ENCODE measurements at places on chromosomes 6 and 20. TPM values are rescaled to one million over a fixed set of nuclear protein-coding genes. Genes with fewer than 3 reads are reported as not detected.

GRCh38 chr6:22631091-22631490 lies 61.7 kb downstream of the HDGFL1 start:
- no peaks in the 10 kb centered on the region for H3K36me3 ChIP-seq
- no peak overlapping the region for H3K4me3 ChIP-seq
- no peak for DNase-seq
- no peak overlapping the region for H3K27ac ChIP-seq
- H3K4me1 ChIP-seq = no peaks in the 10 kb centered on the region

GRCh38 chr6:41503827-41504465 lies 42.2 kb upstream of the FOXP4 start:
- H3K4me3 ChIP-seq = peak overlapping the region; percentile 38
- no peaks in the 10 kb centered on the region for H3K27me3 ChIP-seq
- H3K27ac ChIP-seq = peak overlapping the region; percentile 75
- no peaks in the 10 kb centered on the region for H3K36me3 ChIP-seq

DNA sequence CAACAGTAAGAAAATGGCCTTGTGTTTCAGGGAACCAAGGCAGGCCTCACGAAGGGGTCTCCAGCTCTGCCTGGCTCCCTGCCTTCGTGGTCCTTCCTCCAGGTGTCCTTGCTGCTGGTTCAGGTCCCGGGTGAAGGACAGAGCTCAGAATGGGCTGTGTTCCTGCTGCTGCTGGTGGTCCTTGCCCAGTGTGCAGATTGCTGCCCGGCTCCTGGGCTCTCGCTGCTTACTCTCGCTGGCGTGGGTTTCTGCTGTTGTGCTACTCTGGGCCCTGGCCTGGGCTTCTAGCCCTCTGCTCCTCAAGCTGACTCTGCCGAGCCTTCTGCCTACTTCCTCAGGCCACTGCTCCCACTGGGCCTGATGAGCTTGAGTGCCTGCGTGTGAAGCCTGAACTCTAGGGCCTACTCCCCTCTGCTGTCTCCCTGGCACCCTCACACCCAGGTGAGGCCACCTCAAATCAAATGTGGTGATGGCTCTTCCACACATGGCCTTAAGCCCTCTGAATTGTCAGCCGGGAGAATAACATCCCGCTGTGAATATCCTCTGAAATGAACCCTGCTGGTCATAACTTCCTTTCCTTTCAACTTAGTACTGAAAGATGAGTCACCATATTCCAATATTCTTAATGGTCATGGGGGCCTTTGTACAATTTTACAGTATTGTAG lies 171.6 kb downstream of the FOXC1 start:
- H3K27ac ChIP-seq = no peak overlapping the region
- no peak overlapping the region for H3K4me3 ChIP-seq
- no peaks in the 10 kb centered on the region for H3K27me3 ChIP-seq
- H3K4me1 ChIP-seq = no peaks in the 10 kb centered on the region

GRCh38 chr6:170108890-170109587 lies 181.8 kb downstream of the DLL1 start:
- no peak overlapping the region for H3K4me3 ChIP-seq
- no peaks in the 10 kb centered on the region for H3K27me3 ChIP-seq
- no peaks in the 10 kb centered on the region for H3K4me1 ChIP-seq
- H3K27ac ChIP-seq = no peak overlapping the region

DNA sequence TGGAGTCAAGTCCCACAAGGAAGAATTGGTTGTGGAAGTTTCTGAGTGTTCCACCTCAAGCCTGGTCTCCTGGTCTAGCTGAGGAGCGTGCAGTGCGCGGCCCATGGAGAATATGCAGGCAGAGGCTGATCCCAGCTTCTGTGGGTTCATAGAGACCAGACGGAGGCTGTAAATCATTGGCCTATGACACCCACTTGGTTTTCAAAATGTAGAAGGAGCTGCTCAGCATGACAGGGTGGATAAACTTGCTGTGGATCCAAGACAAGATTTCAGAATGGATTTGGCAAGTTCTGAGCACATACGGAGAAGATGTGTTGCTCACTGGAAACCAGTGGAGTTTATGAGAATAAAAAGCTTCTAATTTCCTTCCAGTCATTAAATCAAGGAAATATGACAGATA lies 744 bp downstream of the KIF25 start:
- H3K36me3 ChIP-seq = no peaks in the 10 kb centered on the region
- H3K27ac ChIP-seq = no peak overlapping the region
- H3K4me1 ChIP-seq = no peaks in the 10 kb centered on the region
- peaks cover 31% of the 10 kb centered on the region for H3K27me3 ChIP-seq
- DNase-seq = no peak

DNA sequence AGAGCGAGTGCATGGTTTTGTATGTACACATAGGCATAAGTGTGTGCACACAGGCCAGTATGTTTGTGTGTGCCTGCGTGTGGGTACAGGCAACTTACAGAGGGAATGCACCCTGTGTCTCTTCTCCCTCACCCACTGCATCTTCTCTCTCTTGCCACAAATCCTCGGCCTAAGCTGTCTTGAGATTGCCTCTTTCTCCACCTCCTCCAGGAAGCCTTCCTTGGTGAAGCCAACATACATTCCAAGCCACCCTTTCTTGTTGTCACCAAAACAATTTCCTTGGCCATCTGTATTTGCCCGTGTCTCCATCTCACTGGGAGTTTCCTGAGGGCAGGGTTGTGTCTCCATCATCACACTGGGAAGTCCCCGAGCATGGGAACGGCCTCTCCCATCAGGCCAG lies 29.8 kb upstream of the MLN start:
- peaks cover 8% of the 10 kb centered on the region for H3K4me1 ChIP-seq
- H3K36me3 ChIP-seq = no peaks in the 10 kb centered on the region
- DNase-seq = no peak
- no peak overlapping the region for H3K27ac ChIP-seq
- H3K27me3 ChIP-seq = no peaks in the 10 kb centered on the region

DNA sequence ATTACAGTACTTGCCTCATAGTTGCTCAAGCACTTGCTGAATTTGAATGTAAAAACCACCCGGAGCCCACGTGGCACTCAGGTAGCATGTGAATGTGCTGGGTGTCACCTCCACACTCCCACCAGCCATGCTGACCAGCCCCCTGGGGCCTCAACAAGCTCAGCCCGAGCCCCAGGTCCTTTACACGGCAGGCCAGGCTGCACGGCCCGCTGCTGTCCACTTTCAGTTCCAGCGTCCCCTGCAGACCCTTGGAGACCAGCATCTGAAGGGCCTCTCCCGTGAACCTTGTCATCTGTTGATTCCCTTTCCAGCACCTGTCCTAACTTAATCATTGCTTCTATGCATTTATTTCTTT lies 33.3 kb upstream of the ZBP1 start:
- no peak for DNase-seq
- no peak overlapping the region for H3K27ac ChIP-seq
- no peaks in the 10 kb centered on the region for H3K27me3 ChIP-seq
- no peak overlapping the region for H3K4me3 ChIP-seq
- peaks cover 17% of the 10 kb centered on the region for H3K36me3 ChIP-seq

DNA sequence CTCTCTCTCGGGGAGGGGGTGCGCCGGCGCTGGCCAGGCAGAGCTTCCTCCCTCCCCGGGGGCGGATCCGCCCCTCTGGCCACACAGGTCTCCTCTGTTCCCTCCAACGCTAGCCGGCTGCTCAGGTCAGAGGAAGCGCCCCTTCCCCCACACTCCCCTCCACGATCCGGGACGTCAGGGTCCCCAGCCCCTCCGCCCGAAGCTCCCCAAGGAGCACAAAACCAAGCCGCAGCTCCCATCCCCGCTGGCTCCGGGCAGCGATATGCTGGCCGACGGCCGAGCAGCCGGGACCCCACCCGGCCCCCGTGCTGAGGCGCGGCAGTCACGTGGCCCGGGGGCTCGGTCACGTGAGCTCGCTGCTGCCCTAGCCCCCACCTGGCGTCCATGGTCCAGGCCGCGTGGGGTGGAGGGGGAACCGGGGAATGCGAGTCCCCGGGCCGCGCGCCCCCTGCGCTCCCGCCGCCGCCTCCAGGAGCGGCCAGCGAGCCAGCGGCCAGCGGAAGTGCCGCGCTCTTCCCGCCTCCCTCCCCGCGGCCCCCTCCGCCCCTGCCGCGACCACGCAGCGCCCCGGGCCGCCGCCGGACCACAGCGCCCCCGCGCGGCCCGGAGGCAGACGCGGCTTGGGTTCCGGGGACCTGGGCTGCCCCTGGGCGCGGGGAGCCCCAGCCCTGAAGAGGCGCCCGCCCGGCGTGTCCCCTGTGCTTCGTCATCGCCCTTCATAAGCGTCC lies at the start of gene SLC35B2:
Gene SLC35B2, minus strand, starts transcription at position 504 of the 728 bp plus-strand sequence. Its CDS starts 118 bp downstream, at position 386.
- peak within 1 kb of the TSS; percentile 92 for H3K4me3 ChIP-seq
- DNase-seq = peak; percentile 84
- H3K27me3 ChIP-seq = no peaks in the 10 kb centered on the region
- peaks cover 18% of the 10 kb centered on the region for H3K4me1 ChIP-seq
- H3K36me3 ChIP-seq = peaks cover 27% of the 10 kb centered on the region

DNA sequence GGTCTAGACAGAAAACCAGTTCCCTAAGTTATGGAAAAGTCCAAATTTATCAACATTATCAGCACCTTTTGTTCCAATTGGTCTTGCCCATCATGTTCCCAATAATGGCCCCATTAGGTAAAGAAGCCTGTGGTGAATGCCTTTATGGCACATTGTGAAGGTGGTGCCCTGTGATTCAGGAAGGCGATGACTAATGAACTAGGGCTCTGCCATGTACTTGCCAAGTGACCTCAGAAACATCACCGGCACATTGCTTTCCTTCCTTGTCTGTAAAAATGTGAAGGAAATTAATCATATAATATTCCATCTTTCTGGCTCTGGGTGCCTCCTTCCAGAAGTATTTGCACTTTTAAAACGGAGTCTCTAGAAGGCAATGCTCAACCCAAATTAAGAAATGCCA lies 132.3 kb downstream of the UNC5CL start:
- no peak for DNase-seq
- no peaks in the 10 kb centered on the region for H3K27me3 ChIP-seq
- no peak overlapping the region for H3K4me3 ChIP-seq
- H3K36me3 ChIP-seq = no peaks in the 10 kb centered on the region
- H3K27ac ChIP-seq = no peak overlapping the region

- no peaks in the 10 kb centered on the region for H3K4me1 ChIP-seq
- H3K4me3 ChIP-seq = no peak overlapping the region
- peak; percentile 29 for DNase-seq
- no peak overlapping the region for H3K27ac ChIP-seq
Measured at GRCh38 chr6:44012078-44012493, 115.2 kb downstream of the MRPL14 start.

DNA sequence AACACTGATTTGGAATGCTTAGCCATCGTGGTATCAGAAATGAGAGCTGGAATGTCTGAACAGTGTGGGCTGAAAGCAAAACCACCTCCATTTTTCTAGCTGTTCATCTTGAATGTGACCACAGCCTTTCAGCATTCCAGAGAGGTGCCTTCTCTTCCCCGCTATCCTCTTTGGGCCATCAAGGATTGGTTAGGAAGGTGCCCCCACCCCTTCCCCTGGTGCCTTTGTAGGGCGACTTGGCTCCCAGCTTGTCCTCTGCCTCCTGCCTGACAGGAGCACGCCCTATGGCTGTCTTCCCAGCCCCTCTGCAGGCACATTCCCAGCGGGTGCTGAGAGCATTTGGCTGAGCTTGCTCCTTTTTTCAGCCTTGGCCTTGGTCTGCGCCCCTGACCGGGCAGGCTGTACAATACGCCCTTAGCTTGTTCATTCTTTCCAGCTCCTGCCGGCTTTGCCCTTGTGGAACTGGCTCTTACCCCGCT lies 97.5 kb downstream of the ARMC2 start:
- DNase-seq = peak; percentile 90
- H3K36me3 ChIP-seq = no peaks in the 10 kb centered on the region
- peak overlapping the region; percentile 8 for H3K4me3 ChIP-seq
- H3K27ac ChIP-seq = peak overlapping the region; percentile 86
- H3K4me1 ChIP-seq = no peaks in the 10 kb centered on the region

DNA sequence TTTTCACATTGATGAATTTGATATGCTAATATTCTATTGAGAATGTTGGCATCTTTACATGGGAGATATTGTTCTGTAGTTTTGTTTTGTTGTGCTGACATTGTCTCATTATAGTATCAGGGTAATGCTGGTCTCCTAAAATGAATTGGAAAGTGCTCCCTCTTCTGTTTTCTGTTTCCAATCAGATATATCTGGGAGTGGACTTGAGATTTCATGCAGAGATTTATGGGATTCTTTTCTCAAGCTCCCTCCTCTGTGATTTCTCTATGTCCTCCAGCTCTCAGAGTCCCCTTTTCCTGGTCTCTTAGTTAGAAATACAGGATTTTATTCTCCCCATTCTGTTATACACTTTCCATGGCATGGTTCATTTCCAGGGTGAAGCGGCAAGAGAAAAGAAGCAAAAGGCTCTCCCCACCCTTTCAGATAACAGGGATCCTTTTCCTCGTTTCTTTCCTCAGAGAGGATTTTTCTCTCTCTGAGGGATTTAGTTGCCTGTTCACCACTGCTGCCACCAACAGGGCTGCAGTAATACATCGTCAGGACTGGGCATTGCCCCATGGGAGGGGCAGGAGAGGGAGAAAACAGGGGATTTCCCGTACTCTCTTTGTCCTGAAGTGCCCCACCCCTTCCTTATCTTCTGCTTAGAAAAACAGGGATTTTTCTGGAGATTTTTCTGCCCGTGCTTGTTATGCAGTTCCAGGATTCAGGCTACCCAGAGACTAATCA lies 59.3 kb upstream of the STMND1 start:
- no peak overlapping the region for H3K4me3 ChIP-seq
- DNase-seq = no peak
- no peaks in the 10 kb centered on the region for H3K36me3 ChIP-seq
- no peak overlapping the region for H3K27ac ChIP-seq
- no peaks in the 10 kb centered on the region for H3K27me3 ChIP-seq

DNA sequence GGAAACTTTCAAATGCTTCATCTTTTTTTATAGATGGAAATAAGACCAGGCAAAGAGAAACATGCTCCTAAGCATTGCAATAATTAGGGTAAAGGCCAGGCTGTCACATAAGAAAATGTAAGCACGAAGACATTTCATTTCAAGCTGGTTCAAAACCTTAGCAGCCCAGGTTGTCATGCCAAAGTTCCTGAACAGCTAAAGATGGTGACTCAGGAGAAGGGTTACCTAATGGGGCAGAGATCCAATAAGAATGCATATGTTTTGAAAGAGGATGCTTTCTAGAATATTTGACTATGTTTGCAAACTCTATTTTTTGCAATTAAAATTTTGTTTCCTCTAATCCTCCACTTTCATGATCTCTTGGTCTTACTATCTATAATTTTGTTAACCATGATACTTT lies 65.6 kb upstream of the PHACTR2 start:
- no peaks in the 10 kb centered on the region for H3K27me3 ChIP-seq
- peaks cover 5% of the 10 kb centered on the region for H3K4me1 ChIP-seq
- DNase-seq = no peak

- H3K4me1 ChIP-seq = peaks cover 13% of the 10 kb centered on the region
- no peak overlapping the region for H3K27ac ChIP-seq
- H3K27me3 ChIP-seq = no peaks in the 10 kb centered on the region
- DNase-seq = no peak
Measured at GRCh38 chr20:25361287-25361683, 29.4 kb downstream of the ABHD12 start.

- no peak overlapping the region for H3K27ac ChIP-seq
- H3K36me3 ChIP-seq = no peaks in the 10 kb centered on the region
- H3K27me3 ChIP-seq = no peaks in the 10 kb centered on the region
Measured at GRCh38 chr6:137254966-137255365, 35.8 kb upstream of the IFNGR1 start.

The GINS1 gene
- total RNA-seq = 0.68 TPM

The MRPL14 gene
- total RNA-seq = 55.8 TPM

The E2F1 gene
- 0.33 TPM for total RNA-seq

The TCEA2 gene
- 42.7 TPM for total RNA-seq

The OR2B6 gene
- total RNA-seq = not detected

The SPDEF gene
- not detected for total RNA-seq

The ZNF165 gene
- 1.8 TPM for total RNA-seq

The HDDC2 gene
- total RNA-seq = 56.1 TPM
